Stimulated activated CD4-positive, alpha-beta T cell treated with anti-CD3 and anti-CD28 coated beads, TNF-alpha, amount 100 ng/mL, for 1 hour (primary cell): ENCODE measurements at places on chromosomes 16 and 17.

- DNase-seq = no peak
Measured at GRCh38 chr17:29825604-29826003, 104.4 kb downstream of the SSH2 start.

DNA sequence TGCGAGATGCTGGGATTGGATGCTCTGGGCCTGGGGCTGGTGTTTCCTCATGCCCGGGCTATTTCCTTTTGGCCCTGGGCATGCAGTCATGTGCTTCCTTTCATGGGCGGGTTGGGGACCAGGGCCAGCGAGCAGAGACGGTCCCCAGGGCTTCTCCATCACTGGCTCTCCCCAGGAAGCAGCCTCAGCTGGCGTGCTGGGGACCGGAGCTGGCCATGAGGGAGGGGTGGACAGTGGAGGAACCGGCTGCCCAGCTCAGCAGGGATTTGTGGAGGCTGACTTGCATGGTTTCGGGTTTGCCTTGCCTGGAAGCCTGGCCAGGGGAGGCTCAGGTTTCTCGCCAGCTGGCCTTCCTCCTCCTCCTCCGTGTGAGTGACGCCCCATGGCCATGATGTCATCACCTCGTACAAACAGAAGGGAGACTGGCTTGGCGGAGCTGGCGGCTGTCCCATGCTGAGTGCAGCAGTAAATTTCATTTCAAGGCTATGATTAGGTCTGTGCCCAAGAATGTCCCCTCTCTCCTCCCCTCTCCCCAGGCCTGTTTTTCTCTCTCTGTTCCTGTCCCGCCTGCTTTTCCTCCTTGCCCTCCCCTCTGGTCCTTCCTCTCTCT, 8.9 kb upstream of the TIMP2 start:
- no peak for DNase-seq

GRCh38 chr16:50988441-50988840, 162.6 kb downstream of the SALL1 start:
- no peak for DNase-seq

- no peak for DNase-seq
Measured at GRCh38 chr17:10313037-10313672, 59.7 kb downstream of the MYH13 start.

- no peak for DNase-seq
Measured at GRCh38 chr16:17261197-17261858, 209.4 kb downstream of the XYLT1 start.

- no peak for DNase-seq
Measured at GRCh38 chr16:53915452-53916160, 211.7 kb downstream of the FTO start.

GRCh38 chr16:30395155-30395991, at the start of gene ZNF48:
Gene ZNF48, plus strand, starts transcription at chr16:30395420. Its CDS starts 375 bp downstream, at chr16:30395795.
- peak; percentile 52 for DNase-seq

DNA sequence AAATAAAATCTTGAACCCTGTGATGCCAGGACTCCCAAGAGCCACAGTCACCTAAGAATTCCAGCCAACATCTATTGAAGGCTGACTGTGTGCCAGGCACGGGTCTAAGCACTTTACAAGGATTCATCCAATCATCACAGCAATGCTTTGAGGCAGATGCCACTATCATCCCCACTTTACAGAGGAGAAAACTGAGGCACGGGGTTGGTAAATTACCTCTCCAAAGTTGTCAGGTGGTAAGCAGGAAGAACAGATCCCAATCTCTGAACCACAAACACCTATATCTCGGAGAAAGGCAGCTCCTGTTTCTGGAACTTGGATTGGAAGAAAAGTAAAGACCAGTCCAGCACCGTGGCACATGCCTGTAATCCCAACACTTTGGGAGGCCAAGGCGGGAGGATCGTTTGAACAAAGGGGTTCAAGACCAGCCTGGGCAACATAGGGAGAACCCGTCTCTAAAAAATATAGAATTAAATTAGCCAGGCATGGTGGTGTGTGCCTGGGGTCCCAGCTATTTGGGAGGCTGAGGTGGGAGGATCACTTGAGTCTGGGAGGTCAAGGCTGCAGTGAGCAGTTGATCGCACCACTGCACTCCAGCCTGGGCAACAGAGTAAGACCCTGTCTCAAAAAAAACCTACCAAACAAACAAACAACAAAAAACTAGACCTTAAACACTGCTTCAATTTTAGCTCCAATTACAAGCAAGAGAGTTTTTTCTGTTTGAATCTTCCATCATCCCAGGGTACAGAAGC, 60.7 kb upstream of the SIAH1 start:
- no peak for DNase-seq

- DNase-seq = no peak
Measured at GRCh38 chr17:59069856-59070255, 36.8 kb downstream of the TRIM37 start.

DNA sequence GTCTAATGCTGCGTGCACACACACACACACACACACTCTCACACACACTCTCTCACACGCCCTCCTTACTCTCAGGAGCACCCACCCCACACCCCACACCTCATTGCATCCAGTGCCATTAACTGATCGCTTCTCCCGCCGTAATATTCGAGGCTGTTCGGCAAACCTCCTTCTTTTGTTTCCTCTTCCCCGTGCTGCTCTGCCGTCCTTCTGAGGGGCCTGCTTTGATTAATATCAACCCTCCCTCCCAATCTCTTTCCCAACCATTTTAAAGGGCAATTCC, 156.2 kb upstream of the TNRC6C start:
- DNase-seq = no peak

DNA sequence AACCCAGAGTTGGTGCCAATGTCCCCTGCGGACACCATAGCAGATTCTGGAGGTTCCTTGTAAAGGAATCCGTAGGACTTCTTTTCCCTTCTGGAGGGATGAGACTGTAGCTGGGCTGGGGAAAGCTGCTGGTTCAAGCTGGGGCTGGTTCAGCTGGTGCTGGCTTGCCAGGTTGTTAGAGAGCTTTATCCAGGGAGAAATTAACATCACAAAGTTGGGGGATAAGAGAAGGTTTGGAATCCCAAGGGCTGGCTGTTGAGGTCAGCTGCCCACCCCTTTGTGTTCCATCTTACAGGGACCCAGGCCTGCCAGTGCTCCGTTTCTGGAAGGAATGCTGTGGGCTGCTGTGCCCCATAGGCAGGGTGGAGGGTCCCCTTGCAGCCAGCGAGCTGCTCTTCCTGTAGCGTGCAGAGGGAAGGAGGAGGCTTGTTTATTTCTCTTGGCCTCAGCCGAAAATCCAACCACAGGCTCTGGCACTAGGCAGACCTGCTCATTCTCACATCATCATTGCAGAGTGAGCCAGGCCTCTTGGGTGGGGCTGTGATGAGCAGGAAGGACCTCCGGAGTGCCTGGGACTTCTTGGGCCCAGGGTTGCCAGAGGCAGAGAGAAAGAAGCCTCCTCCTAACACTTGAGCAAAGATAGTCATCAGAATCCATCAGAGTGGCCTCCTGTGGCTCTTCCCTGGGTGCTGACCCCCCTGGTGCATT, 251.1 kb downstream of the SEC14L1 start:
- DNase-seq = no peak

DNA sequence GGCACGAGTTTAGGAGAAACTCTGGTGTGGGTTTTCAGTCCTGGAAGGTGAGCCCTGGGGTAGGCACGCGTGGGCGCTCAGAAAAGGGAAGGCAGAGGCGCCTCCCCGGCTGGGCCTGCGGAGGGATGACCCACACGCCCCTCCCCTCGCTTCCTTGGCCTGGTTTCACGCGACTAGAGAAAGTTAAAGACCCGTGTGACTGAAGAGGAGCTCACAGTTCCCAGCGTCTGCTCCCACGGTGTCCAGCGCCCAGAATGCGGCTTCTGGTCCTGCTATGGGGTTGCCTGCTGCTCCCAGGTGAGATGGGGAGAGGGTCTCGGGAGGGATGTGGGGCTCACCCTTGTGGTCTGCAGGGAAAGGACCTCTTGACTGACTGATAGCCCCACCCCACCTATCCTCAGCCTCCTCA, at the start of gene CD300LG:
Gene CD300LG (plus strand): TSS at position 214 of the 409 bp plus-strand sequence. CDS start 41 bp downstream, at position 255.
- DNase-seq = no peak
